Activated CD4-positive, alpha-beta T cell treated with anti-CD3 and anti-CD28 coated beads, Interleukin-2, amount 50 U/mL, for 48 hours (primary cell): ENCODE measurements at places on chromosomes 3 and 15.
A peak's percentile ranks its signal among the peaks of the same experiment; 100 is the strongest.

DNA sequence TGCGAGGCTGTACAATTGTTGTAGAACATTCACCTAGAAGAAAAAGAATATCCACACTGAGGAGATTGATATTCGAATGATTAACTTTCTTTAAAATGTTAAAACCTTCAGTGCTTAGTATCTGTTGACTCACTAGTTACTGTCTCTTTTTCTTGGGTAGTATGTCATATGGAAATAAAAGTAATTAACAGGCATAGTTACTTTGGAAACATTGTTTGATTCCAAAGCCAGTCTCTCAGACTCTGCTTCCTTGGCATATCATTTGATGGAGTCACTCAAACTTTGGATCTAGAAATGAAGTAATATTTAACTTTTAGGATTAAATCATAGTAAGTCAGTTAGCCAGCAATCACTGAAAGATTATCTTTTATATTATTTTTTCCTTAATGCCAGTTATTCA, 63.4 kb downstream of the MAP2K5 start:
- DNase-seq: no peak

GRCh38 chr3:98004721-98005120, 30.4 kb downstream of the GABRR3 start:
- no peak for DNase-seq

- DNase-seq: no peak
Observed at GRCh38 chr3:181066143-181067087, 76.9 kb upstream of the DNAJC19 start.

DNA sequence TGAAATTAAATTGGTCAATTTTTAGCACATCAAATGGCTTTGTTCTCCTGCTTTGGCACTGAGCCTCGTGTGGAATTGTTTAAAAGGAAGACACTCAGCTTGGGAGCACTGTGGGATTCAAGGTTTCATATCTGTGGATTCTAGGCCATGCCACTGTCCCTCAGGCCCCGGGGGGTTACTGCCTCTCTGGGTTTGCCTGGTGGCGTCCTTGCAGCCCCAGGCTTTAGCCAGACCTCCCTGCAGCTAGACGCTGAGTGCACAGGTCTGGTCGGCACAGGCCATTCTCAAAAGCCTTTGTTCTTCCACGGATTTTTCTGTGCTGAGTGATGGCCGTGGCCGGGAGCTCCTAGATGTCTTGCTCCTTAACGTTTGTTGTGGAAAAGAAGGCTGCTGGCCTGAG, 76.2 kb downstream of the CACNA2D3 start:
- no peak for DNase-seq

GRCh38 chr15:28112962-28113361, 13.8 kb upstream of the OCA2 start:
- DNase-seq: no peak

- no peak for DNase-seq
Observed at GRCh38 chr15:35181538-35181937, 96.4 kb upstream of the NANOGP8 start.

GRCh38 chr15:48570822-48571221, 74.7 kb downstream of the FBN1 start:
- no peak for DNase-seq

DNA sequence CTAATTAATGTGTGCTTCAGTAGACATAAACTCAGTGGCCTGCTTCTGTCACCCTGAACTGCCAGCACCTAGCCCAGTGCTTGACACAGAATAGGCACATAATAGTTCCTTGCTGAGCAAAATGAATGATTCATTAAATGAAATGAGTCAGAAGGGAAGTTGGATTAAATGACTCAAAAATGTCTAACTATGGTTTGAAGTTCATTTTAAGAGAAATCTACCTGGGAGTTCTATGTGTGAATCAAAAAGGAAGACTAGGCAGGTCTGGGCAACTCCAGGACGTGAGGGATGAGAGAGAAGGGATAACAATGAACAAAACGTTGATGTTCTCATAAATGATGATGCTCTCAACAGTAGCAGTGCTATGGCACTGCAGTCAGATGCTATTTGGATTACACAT, 175.0 kb downstream of the CFAP20DC start:
- peak; percentile 16 for DNase-seq

- DNase-seq: no peak
Observed at GRCh38 chr15:36814105-36814504, 234.7 kb downstream of the CDIN1 start.

DNA sequence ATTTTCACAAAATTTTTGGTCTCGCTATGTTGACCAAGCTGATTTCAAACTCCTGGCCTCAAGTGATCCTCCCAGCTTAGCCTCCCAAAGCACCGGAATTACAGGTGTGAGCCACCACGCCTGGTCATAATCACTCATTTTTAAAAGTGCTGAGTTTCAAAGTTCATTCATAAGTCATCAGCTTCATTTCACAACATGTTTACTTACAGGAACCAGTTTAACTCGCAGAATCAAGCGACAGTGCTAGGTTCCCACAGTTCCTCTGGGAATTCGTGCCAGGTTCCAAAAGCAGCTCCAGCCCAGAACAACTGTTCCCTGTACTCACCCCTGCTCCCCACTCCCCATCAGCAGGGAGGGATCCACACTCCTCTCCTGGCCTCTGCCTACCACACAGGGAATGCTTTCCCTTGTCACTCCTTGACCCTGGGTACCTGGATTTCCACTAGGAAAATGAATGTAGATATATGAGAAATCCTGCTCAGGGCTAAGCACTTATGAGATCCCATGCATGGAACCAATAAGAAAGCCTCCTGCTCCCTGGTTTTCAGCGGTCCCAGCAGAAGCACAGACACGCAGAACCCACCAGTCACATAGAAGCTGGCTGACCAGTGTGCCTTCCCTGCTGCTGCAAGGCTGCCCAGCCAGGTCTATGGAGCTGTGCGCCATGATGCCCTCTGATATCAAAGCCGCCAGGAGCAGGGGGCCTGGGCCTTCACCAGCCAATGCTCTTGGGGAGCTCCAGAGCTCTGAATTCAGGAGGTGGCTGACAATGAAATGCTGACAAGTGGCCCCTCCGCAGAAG, 72.3 kb downstream of the ITGB5 start:
- DNase-seq: no peak

GRCh38 chr3:72744330-72744729, 103.9 kb downstream of the SHQ1 start:
- no peak for DNase-seq

DNA sequence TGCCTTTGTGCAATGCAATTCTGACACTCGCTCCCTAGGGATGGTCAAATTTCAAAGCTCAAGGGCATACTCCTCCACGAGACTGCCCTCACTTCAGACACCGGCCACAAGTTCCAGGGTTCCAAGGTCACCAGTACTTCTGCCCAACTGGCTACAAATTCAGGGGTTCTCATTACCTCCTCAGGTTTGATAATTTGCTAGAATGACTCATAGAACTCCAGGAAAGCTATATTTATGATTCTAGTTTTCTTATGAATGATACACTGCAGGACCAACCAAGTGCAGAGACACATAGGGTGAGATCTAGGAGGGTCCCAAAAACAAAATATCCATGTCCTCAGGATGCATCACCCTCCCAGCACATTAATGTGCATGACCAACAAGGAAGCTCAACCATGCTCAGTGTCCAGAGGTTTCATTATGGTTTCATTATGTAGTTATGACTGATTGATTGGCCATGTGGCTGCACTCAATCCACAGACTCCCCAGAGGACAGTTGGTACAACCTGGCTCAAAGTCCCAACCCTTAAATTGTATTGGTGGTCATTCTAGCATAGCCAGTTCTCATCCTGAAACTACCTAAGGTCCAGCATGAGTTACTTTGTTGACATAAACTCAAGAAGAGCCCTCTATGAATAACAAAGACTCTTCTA, 170.4 kb upstream of the LRRN1 start:
- DNase-seq: no peak

DNA sequence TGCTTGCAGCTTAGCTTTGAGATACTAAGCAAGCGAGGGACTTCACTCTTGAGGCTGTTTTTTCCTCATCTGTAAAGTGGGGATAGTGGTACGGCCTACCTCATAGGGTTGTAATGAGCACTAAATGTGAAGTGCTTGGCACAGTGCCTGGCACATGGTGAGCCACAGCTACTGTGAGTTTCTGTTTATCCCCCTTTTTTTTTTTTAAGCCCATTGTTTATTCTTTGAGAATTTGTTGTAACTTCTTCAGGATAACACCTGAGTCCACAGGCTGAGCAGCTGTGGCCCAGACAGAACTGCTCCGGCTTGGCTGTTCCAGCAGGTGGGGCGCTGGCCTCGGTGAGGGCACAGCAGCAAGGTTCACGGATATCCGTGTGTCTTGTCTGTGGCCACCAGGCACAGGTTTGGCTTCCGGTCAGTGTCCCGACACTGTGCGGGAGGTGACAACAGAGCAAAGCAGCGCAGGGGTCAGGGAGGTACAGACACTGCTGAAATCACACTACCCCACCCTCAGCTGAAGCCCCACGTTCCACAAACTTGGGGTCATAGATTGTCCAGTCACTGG, 7.3 kb upstream of the ISG20 start:
- no peak for DNase-seq

GRCh38 chr3:161177991-161178390, 43.1 kb upstream of the NMD3 start:
- DNase-seq: no peak

DNA sequence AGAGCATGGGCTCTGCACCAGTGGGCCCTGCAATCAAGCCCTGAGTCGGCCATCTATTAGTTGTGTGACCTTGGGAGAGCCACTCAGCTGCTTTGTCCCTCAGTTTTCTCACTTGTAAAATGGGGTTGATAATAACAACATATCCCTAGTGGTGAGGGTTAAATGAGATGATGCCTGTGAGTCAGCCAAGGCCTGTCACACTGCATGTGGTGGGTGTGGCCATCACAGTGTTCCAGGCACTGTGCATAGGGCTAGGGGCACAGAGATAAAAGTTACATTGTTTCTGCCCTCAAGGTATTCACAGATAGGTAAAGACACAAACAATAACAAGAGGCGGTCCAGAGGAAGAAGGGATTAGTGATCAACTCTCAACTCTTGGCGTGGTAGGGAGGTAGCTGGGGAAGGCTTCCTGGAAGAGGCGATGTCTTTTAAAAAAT, 19.5 kb downstream of the SMAD6 start:
- DNase-seq: no peak

- no peak for DNase-seq
Observed at GRCh38 chr3:88034491-88035275, 24.1 kb downstream of the CGGBP1 start.

GRCh38 chr3:99012051-99012450, 110.6 kb upstream of the DCBLD2 start:
- DNase-seq: no peak

DNA sequence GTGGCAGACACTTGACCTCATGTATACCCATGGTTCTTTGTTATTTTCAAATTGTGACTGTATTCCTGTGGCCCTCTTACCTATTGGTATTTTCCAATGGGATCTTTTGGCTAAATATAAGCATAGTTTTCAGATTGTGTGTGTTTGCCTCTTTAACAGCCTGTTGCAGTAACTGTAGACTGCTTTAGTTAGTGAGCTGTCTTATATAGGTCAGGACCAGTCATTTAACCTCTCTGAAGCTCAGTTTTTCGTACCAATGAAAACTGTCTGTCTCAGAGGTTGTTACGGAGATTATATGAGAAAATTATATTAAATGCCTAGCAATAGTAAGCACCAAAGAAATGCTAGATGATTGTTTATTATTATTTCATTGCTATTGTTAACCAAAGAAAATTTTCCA, 29.3 kb upstream of the CAPN3 start:
- DNase-seq: no peak

DNA sequence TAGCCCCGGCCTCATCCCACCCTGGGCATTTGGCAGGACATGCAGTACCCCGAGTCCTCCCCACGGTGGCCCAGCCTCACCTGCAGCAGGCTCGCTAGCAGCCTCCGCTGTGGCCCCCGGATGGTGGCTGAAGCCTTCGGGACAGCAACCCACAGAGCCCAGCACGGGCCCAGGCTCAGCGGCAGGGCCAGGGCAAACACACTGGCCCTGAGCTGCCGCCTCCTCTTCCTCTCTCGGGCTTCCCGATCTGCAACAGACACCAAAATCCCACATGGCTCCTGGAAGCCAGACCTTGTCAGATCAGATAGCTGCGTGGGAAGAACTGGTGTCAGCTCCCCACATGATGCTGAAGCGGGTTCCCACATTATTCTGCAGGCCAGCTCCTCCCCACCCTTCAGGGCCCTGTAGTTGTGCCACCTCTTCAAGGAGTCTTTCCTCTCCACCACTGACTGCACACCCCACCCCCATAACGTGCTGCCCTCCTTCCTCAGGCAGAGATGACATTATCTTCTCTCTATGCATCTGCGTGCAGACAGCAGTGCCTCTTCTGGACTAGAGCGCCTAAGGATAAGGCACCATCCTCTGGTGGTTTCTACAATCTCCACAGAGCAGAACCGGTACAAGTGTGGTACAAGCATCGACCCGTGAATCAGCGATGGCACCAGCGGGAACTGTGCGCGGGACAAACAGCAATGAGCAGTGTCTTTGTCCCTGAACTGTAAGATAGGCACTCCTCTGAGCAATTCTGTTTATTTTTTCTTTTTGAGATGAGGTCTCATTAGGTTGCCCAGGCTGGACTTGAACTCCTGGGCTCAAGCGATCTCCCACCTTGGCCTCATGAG, 9.5 kb downstream of the TMEM44 start:
- DNase-seq: no peak

GRCh38 chr3:177345973-177346503, 148.8 kb upstream of the TBL1XR1 start:
- no peak for DNase-seq
